CD4-positive, alpha-beta T cell treated with Interleukin-12 subunit alpha and Interleukin-12 subunit beta, for 1 hour (primary cell): ENCODE measurements at places on chromosomes 4 and X.
A peak's percentile ranks its signal among the peaks of the same experiment; 100 is the strongest.

DNA sequence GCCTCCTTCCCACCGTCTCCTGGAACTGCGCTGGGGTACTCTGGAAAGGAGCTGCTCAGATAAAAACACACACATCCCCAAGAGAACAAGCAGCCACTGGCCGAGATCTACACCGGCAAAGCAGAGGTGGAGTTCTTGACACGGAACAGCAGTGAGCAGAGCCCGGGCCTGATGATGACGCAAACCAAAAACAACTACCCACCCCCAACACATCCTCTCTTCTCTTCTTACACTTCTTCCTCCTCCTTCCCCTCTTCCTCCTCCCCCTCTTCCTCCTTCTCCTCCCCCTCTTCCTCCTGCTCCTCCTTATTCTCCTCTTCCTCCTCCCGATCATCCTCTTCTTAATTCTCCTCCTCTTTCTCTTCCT is 4.6 kb downstream of the PNMA5 start:
- DNase-seq: peak; percentile 5

- no peak for DNase-seq
Measured at GRCh38 chrX:37420756-37421155, 71.6 kb downstream of the PRRG1 start.

DNA sequence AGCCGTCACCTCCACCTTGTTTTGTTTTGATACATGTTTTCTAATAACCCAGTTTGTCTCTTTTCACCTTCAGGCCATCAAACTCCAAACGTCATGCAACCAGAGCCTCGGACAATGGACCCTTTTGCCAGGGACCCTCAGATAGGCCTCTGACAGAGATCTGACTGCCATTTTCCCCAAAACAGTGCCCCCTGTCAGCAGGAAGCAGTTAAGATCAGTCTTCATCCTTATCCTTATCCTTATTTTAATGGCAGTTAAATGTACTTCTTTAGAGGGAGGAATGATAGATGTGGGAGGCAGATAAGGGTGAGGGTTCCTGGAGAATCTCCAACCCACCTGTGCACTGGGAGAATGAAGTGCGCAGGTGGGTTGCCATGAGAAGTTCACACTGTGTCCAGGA is 135.7 kb downstream of the ANAPC10 start:
- DNase-seq: no peak

- DNase-seq: no peak
Measured at GRCh38 chr4:39970671-39971640, 6.8 kb downstream of the PDS5A start.

GRCh38 chr4:102586644-102587021 is 85.5 kb downstream of the NFKB1 start:
- DNase-seq: peak; percentile 58

DNA sequence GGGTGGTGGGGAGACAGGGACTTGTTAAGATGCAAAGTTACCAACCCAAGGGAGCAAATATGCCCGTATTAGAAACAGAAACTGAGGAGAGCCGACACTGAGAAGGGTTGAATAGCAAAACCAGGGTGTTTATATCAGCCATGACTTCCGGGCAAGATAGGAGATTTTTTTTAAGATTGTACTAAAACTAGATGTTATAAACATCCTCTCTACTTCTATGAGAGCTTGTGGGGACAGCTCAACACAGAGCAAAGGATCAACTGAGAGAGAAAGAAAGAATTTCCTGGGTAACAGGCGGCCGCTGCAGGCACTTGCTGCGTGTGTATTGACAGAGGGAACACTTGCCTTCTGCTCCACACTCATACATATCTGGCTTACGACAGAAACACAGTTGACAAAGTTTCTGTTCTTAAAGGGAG is 49.1 kb upstream of the FBXW7 start:
- DNase-seq: peak; percentile 24

GRCh38 chr4:137558951-137559350 is 26.7 kb upstream of the PCDH18 start:
- DNase-seq: no peak

- DNase-seq: no peak
Measured at GRCh38 chr4:10413177-10413576, 44.0 kb downstream of the ZNF518B start.

GRCh38 chr4:73309211-73309610 is 50.6 kb upstream of the ANKRD17 start:
- no peak for DNase-seq

DNA sequence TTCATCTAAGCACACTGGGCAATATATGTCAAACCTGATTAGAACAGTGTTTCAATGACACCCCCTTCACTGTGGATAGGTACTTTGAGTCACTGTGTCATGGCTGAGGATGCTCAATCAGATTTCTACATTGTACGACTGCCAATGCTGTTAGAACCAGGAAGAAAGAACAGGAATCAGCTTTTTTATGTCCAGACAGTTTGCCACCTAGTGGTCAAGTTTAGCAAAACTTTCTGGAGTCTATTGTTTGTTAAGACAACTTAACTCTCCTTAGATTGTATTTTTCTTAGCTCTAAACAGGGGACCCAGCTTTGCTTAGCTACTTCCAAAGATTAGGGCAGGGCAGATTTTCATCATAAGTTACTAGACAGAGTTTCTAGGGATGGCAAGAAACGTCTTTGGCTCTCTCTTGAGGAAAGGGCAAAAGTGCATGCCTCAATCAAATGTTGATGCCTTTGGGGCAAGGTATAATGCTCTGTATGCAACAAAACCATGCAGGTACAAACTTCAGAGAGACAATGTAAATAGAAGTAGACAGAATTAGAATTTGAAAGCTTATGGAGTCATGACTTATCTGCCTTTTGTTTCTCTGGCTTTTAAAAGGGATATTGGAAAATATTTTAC is 40.5 kb upstream of the BMP3 start:
- DNase-seq: peak; percentile 56

DNA sequence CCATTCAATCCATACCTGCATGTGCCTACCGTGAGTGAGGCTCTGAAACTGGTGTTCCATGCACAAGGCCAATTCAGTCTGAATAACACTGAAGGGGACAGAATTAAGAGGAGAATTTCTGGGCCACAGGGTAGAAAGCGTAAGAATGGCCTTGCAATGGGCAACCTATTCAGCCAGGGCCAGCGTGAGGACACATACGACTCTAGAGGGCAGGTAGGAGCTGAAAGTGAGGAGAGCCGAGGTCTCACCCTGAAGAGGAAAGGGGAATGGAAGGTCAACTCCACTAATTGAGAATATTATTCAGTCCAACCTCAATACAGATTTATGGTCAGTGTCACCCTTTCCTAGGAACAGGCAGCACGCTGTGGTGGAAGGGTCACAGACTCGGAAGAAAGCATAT is 202.2 kb downstream of the TRIML1 start:
- DNase-seq: no peak

DNA sequence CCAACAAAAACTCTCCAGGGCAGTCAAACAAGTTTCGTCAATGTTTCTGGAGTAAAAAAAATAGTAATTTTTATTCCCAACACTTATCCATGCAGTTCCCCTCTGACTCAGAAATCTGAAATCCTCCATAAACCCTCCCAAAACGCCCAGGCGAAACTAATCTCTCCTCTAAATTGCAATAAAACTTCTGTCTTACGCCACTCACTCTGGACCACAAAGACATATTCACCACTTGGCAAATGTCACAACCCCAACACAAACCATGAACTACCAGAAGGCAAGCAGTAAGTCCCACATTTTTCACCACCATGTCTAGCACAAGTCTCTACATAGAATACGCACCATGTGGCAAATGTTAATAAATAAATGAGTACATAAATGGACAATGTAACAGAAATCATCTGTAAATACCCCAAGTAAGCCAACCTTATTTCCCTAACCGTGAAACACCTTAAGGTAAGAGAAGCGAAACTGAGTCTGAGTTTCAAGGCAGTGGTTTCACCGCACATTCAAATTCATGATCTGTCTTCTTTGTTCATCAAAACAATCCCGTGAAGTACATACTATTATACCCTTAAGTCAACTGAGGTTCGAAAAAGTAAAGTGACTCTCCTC is 1.6 kb downstream of the PAPSS1 start:
- DNase-seq: no peak

- no peak for DNase-seq
Measured at GRCh38 chr4:120286813-120287212, 220.2 kb upstream of the MAD2L1 start.

GRCh38 chrX:21738950-21739287 is 19.0 kb downstream of the SMPX start:
- no peak for DNase-seq

- DNase-seq: peak; percentile 22
Measured at GRCh38 chrX:136065044-136065671, 79.9 kb downstream of the SLC9A6 start.

- DNase-seq: no peak
Measured at GRCh38 chrX:37860721-37861120, 13.3 kb upstream of the DYNLT3 start.

- no peak for DNase-seq
Measured at GRCh38 chr4:37066159-37066558, 178.4 kb upstream of the NWD2 start.

DNA sequence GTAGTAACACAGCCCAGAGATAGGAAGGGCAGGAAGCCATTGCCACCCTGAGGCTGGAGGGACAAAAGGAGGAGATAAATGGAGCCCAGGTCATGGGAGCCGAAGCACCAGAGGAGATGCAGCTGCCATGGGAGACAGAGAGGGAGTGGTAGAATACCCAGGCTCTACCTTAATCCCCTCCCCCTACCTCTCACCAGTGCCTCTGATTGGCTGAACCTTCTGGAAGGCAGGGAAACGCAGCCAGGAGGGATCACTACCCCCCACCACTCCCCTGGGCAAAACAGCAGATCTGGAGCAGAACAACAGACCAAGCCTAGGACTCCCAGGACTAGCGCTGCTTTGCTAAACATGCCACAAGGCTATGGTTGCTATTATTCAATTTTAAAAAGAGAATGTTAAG is 114.2 kb downstream of the ZNF827 start:
- DNase-seq: no peak

- DNase-seq: no peak
Measured at GRCh38 chrX:143025628-143026027, at the start of gene SPANXN4. Gene SPANXN4, plus strand, starts transcription at chrX:143025928. Its CDS starts 87 bp downstream, at chrX:143026015.

DNA sequence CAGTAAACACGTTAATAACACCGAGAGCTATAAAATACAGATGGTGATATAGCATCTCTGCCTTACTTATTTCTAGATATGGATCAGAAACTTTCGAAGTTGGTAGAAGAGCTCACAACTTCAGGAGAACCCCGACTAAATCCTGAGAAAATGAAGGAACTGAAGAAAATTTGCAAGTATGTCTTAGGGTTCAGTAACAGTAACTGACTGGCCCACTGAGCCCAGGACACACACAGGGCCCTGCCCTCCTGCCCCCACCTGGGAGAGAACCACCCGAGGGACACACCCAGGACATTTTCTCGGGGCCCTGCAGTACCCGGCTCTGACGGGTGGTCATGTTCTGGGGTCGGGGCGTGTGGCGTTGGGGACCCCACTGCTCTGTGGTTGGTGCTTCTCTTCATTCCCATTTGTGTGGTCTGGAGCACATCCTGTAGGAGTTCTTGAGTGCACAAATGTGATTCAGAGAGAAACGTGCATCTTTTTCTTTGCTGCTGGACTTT is 1.1 kb downstream of the UVSSA start:
- no peak for DNase-seq

GRCh38 chr4:38509551-38509950 is 154.4 kb upstream of the KLF3 start:
- peak; percentile 66 for DNase-seq

DNA sequence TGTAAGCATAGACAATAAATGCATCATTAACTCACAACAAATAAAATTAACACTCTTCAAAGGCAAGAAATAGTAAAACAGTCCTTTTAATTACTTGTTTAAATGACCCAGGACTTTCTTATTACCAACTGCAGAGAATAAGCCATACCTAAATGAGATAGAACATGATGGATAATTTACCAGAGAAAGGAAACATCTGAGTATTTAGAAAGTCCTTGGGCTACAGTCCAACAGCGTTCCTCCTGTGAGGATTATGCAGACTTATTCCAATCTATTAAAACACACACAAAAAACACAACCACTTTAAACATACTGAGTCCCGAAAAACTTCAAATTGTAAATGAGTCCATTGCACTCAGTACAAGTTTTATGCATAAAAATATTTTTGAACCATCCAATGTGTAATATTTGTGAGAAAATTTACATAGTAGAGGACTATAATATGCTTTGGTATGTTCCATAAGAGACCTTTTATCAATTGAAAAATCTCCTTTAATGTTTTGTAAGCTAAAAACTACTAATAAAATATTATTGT is 129.2 kb downstream of the NR3C2 start:
- no peak for DNase-seq

DNA sequence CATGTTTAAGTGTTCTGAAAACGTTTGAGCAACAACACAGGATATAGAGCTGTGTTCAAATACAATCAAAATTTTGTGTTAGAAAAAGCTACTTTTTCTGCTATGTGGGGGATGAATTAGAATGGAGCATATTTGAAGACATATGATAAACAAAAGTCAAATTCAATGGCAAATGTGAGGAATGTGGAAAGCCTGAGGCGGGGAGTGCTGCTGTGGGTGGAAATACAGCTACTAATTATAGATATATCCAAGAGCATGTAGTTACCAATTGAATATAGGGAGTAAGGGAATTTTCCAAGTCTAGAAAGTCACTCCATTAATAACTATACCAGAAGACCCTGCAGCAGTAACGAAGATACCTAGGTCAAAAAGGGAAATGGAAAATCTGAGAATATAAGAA is 2370.4 kb upstream of the TENM3 start:
- DNase-seq: no peak

DNA sequence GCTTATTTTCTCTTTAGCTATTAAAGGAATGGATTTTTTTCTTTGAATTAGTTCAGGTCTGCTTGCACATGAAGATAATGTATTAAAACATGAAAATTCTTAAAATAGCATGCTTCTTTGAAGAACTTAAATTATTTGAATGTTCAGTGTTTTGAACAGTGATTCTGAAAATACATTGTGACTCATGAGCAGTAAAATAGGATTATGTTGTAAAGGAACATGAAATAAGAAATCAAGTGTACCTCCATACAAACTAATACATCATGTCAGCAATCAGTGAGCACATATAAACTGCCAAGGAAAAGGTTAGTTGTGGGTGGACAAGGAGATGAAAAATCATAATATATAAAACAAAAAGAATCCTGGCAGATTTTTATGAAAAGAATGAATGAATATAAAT is 66.1 kb downstream of the SNX25 start:
- DNase-seq: no peak

DNA sequence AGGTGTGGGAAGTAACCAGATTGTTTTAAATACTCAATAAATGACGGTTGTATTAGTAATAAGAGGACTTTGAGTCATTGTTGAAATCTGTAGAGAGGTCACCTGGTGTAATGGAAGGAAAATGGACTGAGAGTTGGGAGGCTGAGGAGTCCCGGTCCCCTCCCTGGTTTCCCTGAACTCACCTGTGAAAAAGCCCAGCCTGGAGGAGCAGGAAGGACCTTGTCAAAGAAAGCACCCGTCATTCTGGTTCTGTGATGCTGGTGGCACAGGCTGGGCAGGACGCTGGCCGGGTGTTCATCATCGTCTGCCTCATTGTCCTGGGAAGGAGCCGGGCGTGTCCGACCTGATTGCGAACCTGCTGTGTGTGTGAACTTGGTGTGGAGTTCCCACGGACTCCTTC is 70.8 kb downstream of the SORCS2 start:
- DNase-seq: no peak

DNA sequence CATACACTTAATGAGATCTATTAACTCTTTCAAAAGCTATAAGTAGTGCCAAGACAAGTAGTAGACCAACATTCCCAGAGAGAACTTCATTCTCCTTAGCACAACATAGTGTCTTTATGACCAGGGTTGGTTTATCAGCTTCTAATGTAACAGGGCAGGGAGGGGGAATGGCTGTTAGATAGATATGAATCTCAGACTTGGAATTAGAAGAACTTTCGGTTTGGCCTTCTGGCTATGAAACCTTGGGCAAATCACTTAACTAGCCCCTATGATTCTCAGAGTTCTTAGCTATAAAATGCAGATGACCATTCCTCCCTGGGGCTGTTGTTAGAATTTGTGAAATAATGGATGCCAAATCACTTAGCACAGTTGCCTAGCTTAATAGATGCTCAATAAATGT is 132.2 kb downstream of the SLC10A7 start:
- DNase-seq: no peak
